ENCODE measurements at places on chromosomes 4 and X. TPM values are rescaled to one million over a fixed set of nuclear protein-coding genes. Genes with fewer than 3 reads are reported as not detected.

The MAGEA2 gene
- total RNA-seq = not detected

The UGDH gene
- 30.2 TPM for total RNA-seq

GRCh38 chr4:146099585-146099984, 75.9 kb upstream of the LSM6 start:
- no peak overlapping the region for H3K27ac ChIP-seq
- H3K4me1 ChIP-seq = no peaks in the 10 kb centered on the region
- H3K36me3 ChIP-seq = no peaks in the 10 kb centered on the region
- H3K4me3 ChIP-seq = no peak overlapping the region

DNA sequence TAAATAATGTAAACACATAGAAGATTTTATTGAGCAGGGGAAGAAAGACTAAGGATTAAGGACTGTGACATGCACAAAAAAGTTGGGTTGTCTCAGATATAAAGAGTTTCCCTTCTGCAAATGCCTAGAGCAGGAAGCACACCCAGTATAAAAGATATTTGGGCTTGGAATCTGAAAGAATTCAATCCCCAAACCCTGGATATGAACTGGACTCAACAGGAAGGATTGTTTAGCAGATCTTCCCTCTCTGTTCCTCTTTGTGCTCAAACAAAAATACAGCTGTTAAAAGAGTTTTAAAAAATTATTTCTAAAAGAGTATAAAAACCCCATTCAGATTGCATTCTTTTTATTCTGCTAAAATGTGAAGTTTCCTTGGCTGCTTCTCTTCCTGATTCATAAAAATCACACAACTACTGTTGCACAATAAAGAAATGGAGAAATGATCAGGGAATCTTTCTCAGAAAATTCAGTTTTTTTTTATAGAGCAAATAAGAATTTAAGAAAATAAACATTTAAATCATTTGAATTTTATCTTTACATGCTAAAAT, 71.4 kb downstream of the PDLIM5 start:
- H3K4me3 ChIP-seq = no peak overlapping the region
- no peak for DNase-seq
- no peak overlapping the region for H3K27ac ChIP-seq

DNA sequence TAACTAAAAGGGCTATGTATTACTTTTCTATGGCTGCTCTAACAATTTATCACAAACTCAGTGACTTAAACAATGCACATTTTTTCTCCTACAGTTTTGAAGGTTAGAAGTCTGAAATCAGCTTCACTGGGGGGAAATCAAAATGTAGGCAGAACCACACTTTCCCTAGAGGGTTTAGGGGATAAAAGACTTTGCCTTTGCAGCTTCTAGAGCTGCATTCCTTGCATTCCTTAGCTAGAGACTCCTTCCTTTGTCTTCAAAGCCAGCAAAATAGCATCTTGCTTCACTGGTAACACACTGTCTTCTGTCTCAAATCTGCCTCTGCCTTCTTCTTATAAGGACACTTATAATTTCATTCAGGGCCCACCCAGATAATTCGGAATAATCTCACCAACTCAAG, 152.4 kb upstream of the SPIN4 start:
- no peak overlapping the region for H3K4me3 ChIP-seq
- H3K36me3 ChIP-seq = peaks cover 3% of the 10 kb centered on the region
- no peak for DNase-seq

- H3K36me3 ChIP-seq = no peaks in the 10 kb centered on the region
- no peaks in the 10 kb centered on the region for H3K27me3 ChIP-seq
- no peak overlapping the region for H3K4me3 ChIP-seq
- DNase-seq = peak; percentile 9
- H3K27ac ChIP-seq = no peak overlapping the region
- no peaks in the 10 kb centered on the region for H3K4me1 ChIP-seq
These were observed 293.2 kb upstream of the PRPS2 start for GRCh38 chrX:12497832-12498591.

The CPXCR1 gene
- not detected for total RNA-seq

The ZNF630 gene
- 1.7 TPM for total RNA-seq

The XAGE1B gene
- total RNA-seq = not detected

The MAGEE2 gene
- total RNA-seq = not detected

GRCh38 chr4:183838987-183839712, 66.0 kb upstream of the STOX2 start:
- peaks cover 14% of the 10 kb centered on the region for H3K27me3 ChIP-seq
- no peak for DNase-seq

DNA sequence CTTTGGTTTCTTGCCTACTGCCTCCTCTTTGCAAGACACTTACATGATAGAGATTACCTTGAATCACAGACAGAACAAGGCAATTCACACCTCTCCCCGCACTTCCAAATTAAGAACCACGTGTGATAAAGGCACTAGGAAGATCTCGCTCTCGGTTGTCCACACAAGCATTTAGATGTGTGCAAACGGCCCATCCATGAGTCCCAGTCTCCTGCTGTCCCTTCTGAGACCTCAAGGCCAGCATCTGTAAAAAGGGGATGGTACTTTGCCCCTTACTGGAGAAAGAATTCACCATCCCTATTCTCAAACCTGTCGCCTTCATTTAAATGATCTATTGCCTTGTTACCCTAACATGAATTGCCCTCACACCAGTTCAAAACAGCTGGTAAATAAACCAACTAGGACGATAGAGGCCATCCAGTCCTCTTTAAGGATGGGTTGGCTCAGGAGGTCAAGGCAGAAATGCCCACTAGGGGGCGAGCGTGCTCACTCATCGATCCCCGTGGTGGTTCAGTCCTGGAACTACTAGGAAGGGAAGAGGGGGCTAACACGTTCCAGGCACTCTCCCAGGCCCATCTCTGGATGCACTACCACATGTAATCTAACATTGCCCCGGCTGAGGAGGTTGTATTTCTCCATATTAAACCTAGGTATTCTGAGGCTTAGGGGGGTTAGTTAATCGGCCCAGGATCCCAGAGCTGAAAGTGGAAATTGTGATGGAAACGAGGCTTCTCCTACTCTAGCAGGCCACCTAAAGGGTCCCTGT, 95.8 kb downstream of the DHX15 start:
- H3K4me1 ChIP-seq = no peaks in the 10 kb centered on the region
- H3K27me3 ChIP-seq = peaks cover 25% of the 10 kb centered on the region
- H3K27ac ChIP-seq = no peak overlapping the region
- no peak overlapping the region for H3K4me3 ChIP-seq
- H3K36me3 ChIP-seq = no peaks in the 10 kb centered on the region

DNA sequence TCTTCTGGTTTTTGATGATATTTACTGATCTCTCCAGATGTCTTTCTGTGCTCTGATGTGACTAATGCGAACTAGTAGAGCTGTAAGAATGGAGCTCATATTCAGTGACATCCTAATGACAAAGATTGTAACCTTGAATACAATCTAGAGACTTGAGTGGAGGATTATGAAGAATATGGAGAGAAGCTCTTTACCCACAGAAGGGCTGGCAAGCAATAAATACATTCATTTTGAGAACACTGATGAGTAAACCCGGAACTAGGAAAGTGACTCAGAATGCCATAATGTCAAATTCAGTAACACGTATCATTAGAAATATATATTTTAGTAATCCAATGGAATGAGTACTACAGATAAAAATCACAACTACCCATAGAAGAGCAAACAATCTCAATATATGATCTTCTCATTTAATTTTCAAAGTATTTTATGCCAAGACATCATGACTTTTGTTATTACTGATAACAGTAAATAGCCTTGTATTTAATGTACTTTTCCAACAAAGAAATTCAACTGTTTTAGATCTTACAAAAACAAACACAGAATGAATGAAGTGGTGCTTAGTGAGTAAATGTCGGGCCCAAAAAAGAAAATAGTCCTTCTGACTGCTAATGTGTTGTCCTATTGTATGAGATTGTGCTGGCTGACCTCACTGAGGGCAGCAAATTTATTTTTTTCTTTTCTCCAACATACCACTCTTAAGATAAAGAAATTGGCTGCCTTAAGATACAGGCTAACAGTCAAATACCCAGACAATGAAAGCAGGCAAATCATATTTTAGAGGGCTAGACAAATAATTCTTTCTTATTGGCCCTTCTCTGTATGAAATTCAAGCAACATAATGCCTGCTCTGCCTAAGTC, 49.2 kb upstream of the HDAC8 start:
- H3K27ac ChIP-seq = peak overlapping the region; percentile 8
- DNase-seq = no peak
- peaks cover 22% of the 10 kb centered on the region for H3K36me3 ChIP-seq

- no peak overlapping the region for H3K4me3 ChIP-seq
- H3K4me1 ChIP-seq = peaks cover 33% of the 10 kb centered on the region
- H3K36me3 ChIP-seq = no peaks in the 10 kb centered on the region
- no peak overlapping the region for H3K27ac ChIP-seq
- no peaks in the 10 kb centered on the region for H3K27me3 ChIP-seq
- no peak for DNase-seq
These were observed 5.2 kb downstream of the TRIM2 start for GRCh38 chr4:153209410-153209809.

- H3K4me1 ChIP-seq = no peaks in the 10 kb centered on the region
- no peak overlapping the region for H3K27ac ChIP-seq
- no peaks in the 10 kb centered on the region for H3K36me3 ChIP-seq
- no peak overlapping the region for H3K4me3 ChIP-seq
These were observed 41.0 kb upstream of the UCP1 start for GRCh38 chr4:140609548-140610425.

GRCh38 chrX:77548751-77549150, 101.6 kb downstream of the FGF16 start:
- no peaks in the 10 kb centered on the region for H3K27me3 ChIP-seq
- DNase-seq = no peak
- H3K27ac ChIP-seq = no peak overlapping the region
- H3K36me3 ChIP-seq = peaks cover 36% of the 10 kb centered on the region
- H3K4me3 ChIP-seq = no peak overlapping the region

The SPANXN3 gene
- total RNA-seq = not detected

DNA sequence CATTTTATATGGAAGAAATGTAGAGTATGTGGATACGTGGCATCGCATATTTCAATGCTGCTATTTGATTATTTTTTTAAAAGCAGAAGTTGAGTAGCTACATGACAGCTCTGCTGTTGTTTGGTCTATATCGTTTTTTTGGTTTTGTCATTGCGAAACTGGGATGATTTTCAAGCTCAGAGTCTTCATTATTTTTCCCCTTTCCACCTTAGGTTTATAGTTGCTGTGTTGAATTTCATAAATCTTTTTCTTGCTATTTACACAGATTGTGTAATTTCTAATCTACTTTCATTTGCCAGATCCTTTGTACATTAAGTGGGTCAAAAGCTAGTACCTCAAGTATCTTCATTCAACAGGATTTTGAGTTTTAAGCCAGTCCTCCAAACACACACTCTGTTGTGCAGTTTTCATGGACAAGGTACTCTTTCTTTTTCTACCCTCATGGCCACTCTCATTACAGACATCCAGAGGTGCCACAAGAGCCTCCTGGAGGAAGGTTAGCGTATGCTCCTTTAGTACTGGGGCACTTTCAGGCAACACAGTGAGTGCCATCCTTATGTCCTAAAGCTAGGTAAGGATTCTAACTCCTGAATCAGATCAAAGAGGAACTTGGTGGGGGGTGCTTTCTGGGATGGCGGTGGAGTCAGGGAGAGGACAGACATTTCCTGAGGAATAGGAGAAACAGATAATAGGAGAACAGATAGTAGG, 123.2 kb downstream of the FHIP1A start:
- H3K4me3 ChIP-seq = no peak overlapping the region
- DNase-seq = no peak
- no peaks in the 10 kb centered on the region for H3K27me3 ChIP-seq
- no peaks in the 10 kb centered on the region for H3K4me1 ChIP-seq
- H3K36me3 ChIP-seq = no peaks in the 10 kb centered on the region
- H3K27ac ChIP-seq = no peak overlapping the region

GRCh38 chrX:19789376-19789775, 98.0 kb downstream of the SH3KBP1 start:
- no peak overlapping the region for H3K27ac ChIP-seq
- H3K36me3 ChIP-seq = peaks cover 26% of the 10 kb centered on the region
- H3K4me3 ChIP-seq = no peak overlapping the region
- peaks cover 69% of the 10 kb centered on the region for H3K4me1 ChIP-seq
- H3K27me3 ChIP-seq = no peaks in the 10 kb centered on the region

- no peaks in the 10 kb centered on the region for H3K4me1 ChIP-seq
- no peaks in the 10 kb centered on the region for H3K27me3 ChIP-seq
- no peaks in the 10 kb centered on the region for H3K36me3 ChIP-seq
- no peak for DNase-seq
- no peak overlapping the region for H3K4me3 ChIP-seq
- H3K27ac ChIP-seq = no peak overlapping the region
These were observed 499.1 kb downstream of the FSTL5 start for GRCh38 chr4:161664740-161665139.

DNA sequence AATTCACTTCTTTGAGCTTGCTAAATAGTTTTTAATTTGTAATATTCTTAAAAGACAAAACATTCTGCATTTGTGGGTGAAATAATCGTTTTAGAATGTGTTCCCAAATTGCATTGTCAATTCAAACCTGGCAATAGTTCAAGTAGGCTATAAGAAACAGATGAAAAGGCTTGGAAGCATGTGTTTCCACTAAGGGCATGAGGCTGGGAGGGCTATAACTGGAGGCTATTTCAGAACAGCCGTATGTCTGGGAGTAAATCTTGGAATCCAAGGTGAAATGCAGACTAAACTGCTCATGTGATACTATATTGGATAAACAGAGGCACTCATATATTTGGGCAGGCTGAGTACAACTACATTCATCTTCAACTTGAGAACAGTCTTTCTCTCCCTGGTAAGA, 117.4 kb upstream of the GRPR start:
- no peaks in the 10 kb centered on the region for H3K4me1 ChIP-seq
- H3K27ac ChIP-seq = no peak overlapping the region
- H3K4me3 ChIP-seq = no peak overlapping the region
- no peaks in the 10 kb centered on the region for H3K27me3 ChIP-seq
- no peaks in the 10 kb centered on the region for H3K36me3 ChIP-seq

DNA sequence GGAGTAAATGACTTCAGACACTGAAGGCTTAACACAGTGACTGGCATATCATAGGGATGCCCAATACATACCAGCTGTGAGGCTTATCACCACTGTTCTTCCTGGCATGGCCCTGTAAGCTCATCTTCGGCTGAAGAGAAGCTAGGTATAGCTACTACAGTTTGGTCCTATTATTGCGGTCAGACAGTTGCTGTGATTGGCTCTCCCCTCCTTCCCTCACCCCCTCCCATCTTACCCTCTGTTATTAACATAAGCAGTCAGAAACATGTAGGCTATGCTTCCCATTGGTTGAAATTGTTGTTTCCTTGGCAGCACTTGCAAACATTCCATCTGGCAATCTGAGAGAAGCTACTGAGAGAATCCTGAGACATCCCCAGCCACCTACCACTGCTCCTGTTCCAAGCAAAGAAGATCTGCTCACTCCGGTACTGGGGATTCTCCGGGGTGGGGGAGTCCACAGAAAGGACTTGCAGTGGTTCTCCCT, at the start of gene AKAP14:
TSS of gene AKAP14 (plus strand) at position 51 of the 484 bp plus-strand sequence. CDS start 7,331 bp downstream, outside the sequence.
- DNase-seq = no peak
- H3K36me3 ChIP-seq = no peaks in the 10 kb centered on the region
- no peaks in the 10 kb centered on the region for H3K4me1 ChIP-seq
- no peak within 1 kb of the TSS for H3K27ac ChIP-seq
- H3K27me3 ChIP-seq = no peaks in the 10 kb centered on the region

- H3K4me1 ChIP-seq = peaks cover 29% of the 10 kb centered on the region
- no peaks in the 10 kb centered on the region for H3K27me3 ChIP-seq
- no peak overlapping the region for H3K4me3 ChIP-seq
- no peak for DNase-seq
- H3K36me3 ChIP-seq = no peaks in the 10 kb centered on the region
- H3K27ac ChIP-seq = peak overlapping the region; percentile 47
These were observed 22.0 kb downstream of the MTMR1 start for GRCh38 chrX:150715184-150715583.

The NXF2 gene
- not detected for total RNA-seq

GRCh38 chrX:102976793-102977495, 39.9 kb downstream of the RAB40AL start:
- no peak overlapping the region for H3K27ac ChIP-seq
- no peaks in the 10 kb centered on the region for H3K4me1 ChIP-seq
- no peak for DNase-seq
- peaks cover 2% of the 10 kb centered on the region for H3K27me3 ChIP-seq

The AKAP4 gene
- total RNA-seq = not detected

All from activated CD4-positive, alpha-beta T cell treated with anti-CD3 and anti-CD28 coated beads for 36 hours (primary cell).